ENCODE measurements at places on chromosomes 1 and 21.

DNA sequence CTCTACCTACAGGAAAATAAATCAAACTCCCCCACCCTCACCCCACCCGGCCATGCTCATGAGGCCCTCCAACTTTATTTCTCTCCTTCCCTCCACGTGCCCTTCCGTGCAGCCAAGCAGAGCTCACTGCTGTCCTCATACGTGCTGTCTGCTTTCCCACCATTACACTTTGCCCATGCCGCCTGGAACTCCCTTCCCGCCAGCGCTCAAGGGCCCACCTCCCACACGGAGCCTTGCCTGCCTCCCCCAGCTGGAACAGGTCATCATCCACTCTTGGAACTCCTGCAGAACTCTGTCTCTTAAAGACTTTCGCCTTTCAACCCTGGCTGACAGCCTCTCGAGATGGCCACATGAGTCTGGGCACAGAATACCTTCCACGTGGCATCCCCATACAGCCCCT lies 42.4 kb downstream of the GLIS1 start:
- no peak for DNase-seq

DNA sequence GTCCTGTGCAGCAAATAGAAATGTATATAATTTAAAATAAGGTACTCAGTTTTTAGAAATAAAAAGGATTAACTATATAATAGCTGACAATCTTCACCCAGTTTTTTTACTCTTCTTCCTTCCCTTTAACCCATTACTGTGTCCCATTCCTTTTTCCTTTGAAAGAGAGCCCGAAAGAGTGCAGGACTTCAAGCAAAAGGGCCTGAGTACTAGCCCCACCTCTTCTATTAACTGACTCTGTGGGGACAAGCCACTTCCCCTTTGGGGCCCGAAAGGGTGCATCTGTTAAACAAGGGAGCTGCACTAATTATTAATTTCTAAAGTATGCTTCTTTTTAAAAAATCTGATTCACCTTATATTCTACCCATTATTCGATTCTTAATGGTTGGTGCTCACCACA lies 3.3 kb downstream of the USP24 start:
- DNase-seq, result no peak

- no peak for DNase-seq
These were observed 164.2 kb downstream of the CACNA1E start for GRCh38 chr1:181647314-181648035.

- no peak for DNase-seq
These were observed 164.6 kb downstream of the PLPP3 start for GRCh38 chr1:56414728-56415224.

- no peak for DNase-seq
These were observed 23.2 kb downstream of the CDC42 start for GRCh38 chr1:22075718-22076117.
